DND-41 (cell line): ENCODE measurements at places on chromosomes 4 and X.

GRCh38 chr4:173330590-173330989 is 3.6 kb downstream of the HMGB2 start:
- DNase-seq = no peak

DNA sequence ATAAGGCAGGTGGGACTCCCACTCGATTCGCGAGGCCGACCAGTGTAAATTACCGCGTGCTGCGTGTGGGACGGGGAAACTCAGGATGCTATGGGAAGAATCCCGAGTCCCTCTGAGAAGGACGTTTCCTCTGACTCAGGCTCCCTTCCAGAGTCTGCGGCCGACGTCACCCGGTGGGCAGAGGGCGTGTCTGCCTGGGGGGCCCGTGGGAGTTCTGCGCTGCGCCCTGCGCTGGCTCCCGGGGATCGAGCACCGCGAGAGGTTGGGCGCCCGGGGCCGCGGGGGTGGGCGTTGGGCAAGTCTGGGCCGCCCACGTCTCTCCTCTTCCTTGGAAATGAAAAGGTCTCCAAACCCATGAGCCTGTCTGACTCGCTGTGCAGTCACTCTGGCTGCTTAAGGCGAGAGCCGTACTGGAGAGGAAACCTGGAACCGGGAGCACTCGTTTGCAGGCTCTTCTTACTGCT is 568 bp downstream of the NIPAL1 start:
- no peak for DNase-seq

- no peak for DNase-seq
Observed at GRCh38 chr4:51825341-51825740, 17.6 kb upstream of the DCUN1D4 start.

DNA sequence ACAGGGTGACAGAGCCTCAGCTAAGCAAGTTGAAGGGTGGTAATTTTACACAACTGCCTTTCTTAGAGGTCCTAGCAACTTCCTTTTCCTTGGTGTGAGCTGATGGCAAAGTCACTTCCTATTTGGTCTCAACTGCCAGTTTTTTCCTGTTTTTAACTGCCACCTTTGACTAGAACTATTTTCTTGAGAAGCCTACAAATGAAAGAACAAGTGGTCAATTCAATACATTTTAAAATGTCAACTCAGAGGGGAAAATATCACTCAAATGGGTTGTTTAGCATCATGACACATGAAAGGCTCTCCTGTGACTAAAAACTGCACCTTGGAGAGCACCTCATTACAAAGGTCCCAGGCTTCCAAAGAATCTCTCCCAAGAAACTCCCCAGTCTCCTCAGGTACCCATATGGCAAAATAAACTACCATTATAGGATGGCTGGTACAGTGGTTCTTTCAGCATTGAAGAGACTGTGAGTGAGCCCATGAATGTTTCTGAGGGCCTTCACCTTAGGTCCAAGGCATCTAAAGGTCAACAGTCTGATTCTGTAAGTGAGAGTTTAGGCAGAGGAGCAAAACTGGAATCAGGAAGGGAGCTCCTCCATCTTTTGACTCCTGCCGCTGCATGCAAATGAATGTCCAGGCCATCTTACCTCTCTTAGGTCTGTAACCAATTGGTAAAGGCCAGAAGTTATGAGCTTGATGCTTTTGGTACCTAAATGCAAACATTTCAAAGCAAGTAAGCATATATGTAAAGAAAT is 5.5 kb upstream of the STK26 start:
- DNase-seq = peak; percentile 32

GRCh38 chr4:33696586-33696985 is 2547.7 kb downstream of the ARAP2 start:
- DNase-seq = no peak

GRCh38 chrX:74242484-74243138 is 61.4 kb upstream of the ZCCHC13 start:
- no peak for DNase-seq

- DNase-seq = no peak
Observed at GRCh38 chr4:73080789-73081188, 11.3 kb upstream of the COX18 start.

- DNase-seq = no peak
Observed at GRCh38 chr4:174999407-174999806, 81.2 kb downstream of the ADAM29 start.

DNA sequence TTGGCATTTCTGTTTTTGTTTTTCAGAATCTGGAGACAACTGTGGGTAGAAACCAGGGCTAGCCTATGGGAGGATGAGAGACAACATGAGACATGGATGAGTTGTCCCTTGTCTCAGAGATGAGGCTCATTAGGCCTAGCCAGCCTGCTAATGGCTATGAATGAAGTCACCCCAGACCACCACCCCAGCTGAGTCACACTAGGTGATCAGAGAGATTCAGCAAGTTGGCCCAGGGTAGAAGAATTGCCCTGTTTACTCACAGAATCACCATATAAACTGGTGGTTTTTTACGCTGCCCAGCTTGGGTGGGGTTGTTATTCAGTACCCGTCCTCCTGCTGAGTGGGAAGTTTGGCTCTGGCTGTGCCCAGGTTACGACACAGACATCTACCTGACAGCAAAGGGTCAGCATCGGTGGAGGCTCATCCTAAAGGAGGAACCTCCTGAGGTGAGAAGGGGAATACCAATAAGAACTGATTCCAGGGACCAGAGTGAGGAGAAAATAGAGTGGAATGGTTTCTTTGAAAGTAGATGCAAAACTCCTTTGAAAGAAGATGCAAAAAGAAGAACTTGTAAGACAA is 17.2 kb upstream of the ARSJ start:
- no peak for DNase-seq

- no peak for DNase-seq
Observed at GRCh38 chrX:2781698-2782097, 29.9 kb downstream of the XG start.

GRCh38 chr4:153126137-153126536 is 78.1 kb upstream of the TRIM2 start:
- DNase-seq = no peak

- no peak for DNase-seq
Observed at GRCh38 chr4:169615467-169616106, 3.2 kb upstream of the NEK1 start.

- DNase-seq = no peak
Observed at GRCh38 chr4:139957986-139958738, 195.8 kb downstream of the MAML3 start.

DNA sequence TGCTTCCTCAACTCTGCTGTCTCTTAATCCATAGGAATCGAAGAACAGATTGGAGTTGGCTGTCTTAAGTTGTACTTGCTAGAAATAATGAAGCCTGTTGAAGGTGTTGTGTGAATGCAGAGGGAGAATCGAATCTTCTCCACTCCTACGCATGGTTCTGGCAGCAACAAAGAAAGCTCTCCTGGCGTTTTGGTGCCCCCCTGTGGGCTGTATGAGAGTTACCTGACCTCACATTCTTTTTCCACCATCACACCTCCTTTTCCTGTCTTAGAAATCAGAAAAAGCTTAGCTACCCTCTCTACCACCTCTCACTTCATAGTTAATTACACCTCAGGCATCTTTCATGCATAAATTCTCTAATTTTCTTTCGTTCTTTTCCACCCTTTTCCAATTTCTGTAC is 16.3 kb downstream of the KLF8 start:
- DNase-seq = peak; percentile 58

GRCh38 chr4:88775026-88775425 is 77.4 kb upstream of the NAP1L5 start:
- no peak for DNase-seq

DNA sequence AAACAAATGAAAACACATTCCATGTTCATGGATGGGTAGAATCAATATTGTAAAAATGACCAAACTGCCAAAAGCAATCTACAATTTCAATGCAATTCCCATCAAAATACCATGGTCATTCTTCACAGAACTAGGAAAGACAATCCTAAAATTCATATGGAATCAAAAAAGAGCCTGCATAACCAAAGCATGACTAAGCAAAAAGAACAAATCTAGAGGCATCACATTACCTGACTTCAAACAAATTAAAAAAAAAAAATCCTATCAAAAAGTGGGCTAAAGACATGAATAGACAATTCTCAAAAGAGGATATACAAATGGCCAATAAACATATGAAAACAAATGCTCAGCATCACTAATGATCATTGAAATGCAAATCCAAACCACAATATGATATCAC is 297.5 kb downstream of the NAF1 start:
- no peak for DNase-seq

- DNase-seq = no peak
Observed at GRCh38 chr4:8898419-8898818, 26.8 kb upstream of the HMX1 start.

DNA sequence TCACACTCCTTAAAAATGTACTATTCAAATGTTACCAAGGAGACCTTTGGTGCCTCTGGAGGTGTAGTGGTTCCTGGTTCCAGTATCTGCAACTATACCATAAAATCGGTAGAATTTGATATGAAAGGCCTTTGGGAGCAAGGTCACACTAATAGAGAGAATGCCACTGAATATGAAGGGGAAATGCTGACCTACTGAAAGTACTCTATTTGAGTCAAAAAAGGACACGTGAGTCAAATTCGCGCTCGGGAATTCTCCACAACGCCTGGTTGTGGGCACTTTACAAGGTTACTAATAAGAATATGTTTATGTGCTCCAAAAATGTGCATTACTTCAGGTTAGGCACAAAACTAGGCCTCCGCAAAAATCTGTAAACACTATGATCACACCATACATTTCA is 39.5 kb upstream of the RELL1 start:
- no peak for DNase-seq

DNA sequence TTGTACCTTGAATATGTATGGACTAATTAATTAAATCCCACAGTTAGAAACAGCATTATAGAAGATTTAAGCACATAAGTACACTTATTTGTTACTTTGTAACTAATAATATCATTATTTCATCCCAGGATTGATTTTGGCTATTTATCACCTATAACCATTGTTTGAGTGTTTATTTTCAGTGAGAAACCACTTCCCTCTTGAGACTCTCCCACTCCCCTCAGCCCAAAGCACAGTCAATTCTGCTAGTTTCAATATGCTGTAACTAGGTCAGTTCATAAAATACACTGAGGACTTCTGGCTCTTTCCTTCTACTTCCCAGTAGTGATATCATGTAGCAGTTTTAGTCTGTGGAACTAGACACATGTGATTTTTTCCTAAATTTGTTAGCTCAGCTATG is 16.3 kb downstream of the OFD1 start:
- no peak for DNase-seq

- DNase-seq = no peak
Observed at GRCh38 chr4:41323706-41324105, 67.0 kb downstream of the UCHL1 start.

- no peak for DNase-seq
Observed at GRCh38 chrX:30582664-30583063, 5.1 kb upstream of the TASL start.

DNA sequence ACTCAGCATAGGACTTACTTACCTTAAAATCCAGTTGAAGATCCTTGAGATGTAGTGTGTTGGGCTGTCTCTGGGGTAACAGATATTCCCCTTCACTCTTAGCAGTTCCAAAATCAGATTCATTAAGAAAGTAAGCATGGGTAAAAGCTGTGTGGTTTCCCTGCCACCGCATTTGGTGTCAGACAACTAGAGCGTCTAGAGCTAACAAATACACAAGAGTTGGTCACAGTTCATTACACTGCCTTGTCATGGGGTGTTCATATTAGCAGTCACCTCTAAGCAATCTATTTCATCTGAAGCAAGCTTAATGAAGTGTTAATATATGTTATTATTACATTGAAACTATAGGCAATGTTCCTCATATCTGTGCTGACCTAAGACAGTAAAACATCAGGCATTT is 342.8 kb downstream of the PPARGC1A start:
- DNase-seq = no peak

- DNase-seq = no peak
Observed at GRCh38 chr4:11843927-11844326, 415.2 kb upstream of the HS3ST1 start.

DNA sequence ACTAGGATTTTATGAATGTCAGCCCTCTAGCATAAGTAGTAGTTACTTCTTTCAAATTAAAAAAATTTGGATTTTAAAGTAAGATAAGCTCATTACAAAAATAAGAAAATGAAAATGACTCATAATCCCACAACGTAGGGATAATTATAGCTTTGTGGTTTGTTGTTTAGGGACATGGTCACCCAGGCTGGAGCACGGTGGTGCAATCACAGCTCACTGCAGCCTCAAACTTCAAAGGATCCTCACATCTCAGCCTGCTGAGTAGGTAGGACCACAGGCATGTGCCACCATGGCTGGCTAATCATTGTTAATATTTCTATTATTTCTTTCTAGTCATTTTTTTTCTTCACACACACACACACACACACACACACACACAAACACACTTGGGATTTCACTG is 57.6 kb downstream of the PLAC1 start:
- no peak for DNase-seq

DNA sequence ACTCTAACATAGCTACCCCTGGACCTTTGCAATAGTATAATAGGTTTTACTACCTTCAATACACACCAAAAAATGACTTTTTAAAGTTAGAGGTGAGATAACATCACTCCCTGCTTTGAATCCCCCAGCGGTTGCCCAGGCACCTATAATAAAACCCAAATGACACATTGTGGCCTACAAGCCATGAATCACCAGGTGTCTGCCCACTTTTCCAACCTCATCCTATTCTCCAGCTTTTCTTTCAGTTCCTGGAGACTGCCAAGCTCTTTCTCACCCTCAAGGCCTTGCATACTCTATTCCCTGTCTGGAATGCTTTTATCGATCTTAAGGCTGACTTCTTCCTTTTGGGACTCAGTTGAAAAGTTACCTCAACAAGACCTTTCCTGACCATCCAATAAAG is 16.4 kb upstream of the PRSS48 start:
- no peak for DNase-seq

DNA sequence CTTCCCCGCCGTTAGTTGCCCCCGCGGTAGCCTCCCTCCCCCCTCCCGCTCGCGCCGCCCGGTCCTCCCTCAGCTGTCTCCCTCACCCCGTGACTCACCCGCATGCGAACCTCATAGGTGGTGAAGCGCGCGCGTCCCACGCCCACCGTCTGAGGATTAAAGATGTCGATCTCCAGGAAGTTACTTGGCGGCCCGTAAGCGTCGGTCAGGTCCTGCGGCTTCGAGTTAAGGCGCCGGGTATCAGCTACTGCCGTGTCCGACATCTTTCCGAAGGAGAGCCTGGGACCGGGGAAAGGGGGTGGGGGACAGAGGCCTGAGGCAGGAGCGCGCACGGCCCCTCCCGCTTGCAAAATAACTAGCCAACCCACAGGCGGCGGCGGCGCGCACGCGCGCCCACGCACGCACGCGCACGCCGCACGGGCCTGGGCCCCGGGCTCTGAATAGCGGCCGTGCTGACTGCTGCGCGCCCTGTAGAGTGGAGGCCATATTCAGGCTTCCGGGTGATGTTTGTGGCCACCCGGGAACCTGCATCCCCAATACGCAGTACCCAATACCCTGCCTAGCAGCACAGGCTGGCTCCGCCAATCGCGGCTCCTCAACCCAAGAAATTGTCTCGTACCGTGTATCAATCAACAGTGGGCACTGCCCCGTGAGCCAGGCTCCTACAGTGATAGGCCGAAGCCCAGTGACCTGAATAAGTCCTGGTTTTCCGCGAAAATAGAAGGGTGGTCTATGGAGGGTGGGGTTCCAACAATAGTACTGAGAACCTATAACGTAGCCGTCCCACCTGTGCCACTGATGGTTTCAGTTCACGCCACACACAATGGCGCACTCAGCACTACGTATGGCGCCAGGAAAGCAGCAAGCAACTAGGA is at the start of gene SNX12:
SNX12 (minus strand) TSS at position 291 of the 875 bp plus-strand sequence; CDS start at position 263, 28 bp downstream.
- peak; percentile 94 for DNase-seq
